ENCODE measurements at places on chromosomes 13 and 19. TPM values are rescaled to one million over a fixed set of nuclear protein-coding genes. Genes with fewer than 3 reads are reported as not detected.

SH2D3A gene
- total RNA-seq: 56.4 TPM

RELB gene
- total RNA-seq: 5.8 TPM

RFPL4A gene
- total RNA-seq: not detected

BRME1 gene
- total RNA-seq: 0.68 TPM

SSC5D gene
- total RNA-seq: 0.36 TPM

CADM4 gene
- total RNA-seq: 18.7 TPM

ZNF599 gene
- total RNA-seq: 1.7 TPM

ZNF730 gene
- not detected for total RNA-seq

ONECUT3 gene
- total RNA-seq: under 0.01 TPM

KRTDAP gene
- 13.7 TPM for total RNA-seq

ZNF69 gene
- 2.7 TPM for total RNA-seq

PDX1 gene
- total RNA-seq: not detected

FXYD3 gene
- total RNA-seq: 245 TPM

ZNF700 gene
- total RNA-seq: 12.4 TPM

LGALS13 gene
- total RNA-seq: not detected

YJEFN3 gene
- total RNA-seq: 0.43 TPM
